ENCODE measurements at places on chromosomes 5 and 9.

GRCh38 chr5:42242210-42242609, 181.0 kb upstream of the GHR start:
- no peak for DNase-seq

- DNase-seq, result no peak
Measured at GRCh38 chr9:124442379-124442778, 7.9 kb upstream of the ADGRD2 start.

GRCh38 chr5:79318935-79319614, 83.1 kb downstream of the JMY start:
- no peak for DNase-seq

GRCh38 chr5:1229822-1230221, 4.6 kb downstream of the SLC6A18 start:
- DNase-seq, result no peak

GRCh38 chr9:38129366-38129765, 60.3 kb upstream of the SHB start:
- DNase-seq, result no peak

DNA sequence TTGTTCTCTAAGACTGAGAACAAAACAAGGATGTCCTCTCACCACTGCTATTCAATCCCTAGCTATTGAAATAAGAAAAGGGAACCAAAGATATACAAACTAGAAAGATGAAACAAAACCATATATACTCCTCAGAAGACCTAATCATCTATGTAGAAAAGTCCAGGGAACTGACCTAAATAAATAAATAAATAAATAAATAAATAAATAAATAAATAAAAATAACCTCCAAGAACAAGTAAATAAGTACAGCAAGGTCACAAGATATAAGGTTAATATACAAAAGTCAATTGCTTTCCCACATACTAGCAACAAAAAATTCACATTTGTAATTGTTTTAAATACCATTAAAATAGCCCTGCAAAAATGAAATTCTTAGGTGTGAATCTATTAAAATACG, 54.6 kb downstream of the DTWD2 start:
- DNase-seq, result no peak

DNA sequence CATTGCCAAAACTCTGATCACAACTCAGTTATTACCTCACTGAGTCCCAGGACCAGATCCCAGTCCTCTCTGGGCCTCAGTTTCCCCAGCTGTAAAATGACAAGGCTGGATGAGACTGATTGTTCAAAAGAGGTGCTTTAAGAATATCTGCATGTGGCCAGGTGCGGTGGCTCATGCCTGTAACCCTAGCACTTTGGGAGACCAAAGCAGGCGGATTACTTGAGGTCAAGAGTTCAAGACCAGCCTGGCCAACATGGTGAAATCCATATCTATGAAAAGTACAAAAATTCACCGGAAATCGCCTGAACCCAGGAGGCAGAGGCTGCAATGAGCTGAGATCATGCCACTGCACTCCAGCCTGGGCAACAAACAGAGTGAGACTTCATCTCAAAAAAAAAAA, 8.3 kb downstream of the ATOX1 start:
- DNase-seq, result no peak

- no peak for DNase-seq
Measured at GRCh38 chr5:164188733-164189148, 683.3 kb downstream of the MAT2B start.

GRCh38 chr9:128921881-128922763, 1.3 kb downstream of the PHYHD1 start:
- DNase-seq, result no peak

DNA sequence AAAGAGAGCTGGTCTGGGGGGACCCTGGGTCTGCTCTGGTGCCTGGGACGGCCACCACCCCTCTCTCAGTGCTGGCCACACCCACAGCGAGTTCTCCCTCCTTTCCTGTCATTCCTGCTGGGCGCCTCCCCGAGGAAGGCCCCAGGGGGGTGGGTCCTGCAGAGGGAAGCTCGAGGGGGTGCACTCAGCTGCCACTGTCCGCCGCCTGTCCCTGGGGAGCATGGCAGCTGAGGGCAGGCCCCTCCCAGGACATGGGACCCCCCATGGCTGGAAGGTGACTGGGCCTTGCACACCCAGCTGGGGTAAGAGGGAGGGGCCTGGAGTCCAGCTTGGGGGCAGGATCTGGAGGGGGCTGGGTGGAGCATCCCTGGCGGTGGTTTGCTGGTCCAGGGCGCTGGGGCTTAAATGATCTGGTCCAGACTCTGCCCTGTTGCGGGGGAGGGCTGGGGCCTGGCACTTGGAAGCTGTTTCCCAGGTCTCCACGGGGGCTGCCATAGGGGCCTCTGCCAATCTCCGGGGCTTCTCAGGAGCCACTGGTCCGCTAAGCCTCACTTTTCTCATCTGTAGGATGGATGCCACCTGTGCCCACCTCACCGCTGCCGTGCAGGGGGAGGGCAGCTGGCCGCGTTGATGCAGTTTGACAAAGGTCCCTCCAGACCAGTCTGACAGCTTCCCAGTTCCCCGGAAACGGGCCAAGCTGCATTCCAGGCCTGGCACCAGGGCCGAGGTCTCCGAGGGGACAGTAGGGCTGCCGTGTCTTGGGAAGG, 6.0 kb upstream of the SLC2A6 start:
- DNase-seq, result no peak

DNA sequence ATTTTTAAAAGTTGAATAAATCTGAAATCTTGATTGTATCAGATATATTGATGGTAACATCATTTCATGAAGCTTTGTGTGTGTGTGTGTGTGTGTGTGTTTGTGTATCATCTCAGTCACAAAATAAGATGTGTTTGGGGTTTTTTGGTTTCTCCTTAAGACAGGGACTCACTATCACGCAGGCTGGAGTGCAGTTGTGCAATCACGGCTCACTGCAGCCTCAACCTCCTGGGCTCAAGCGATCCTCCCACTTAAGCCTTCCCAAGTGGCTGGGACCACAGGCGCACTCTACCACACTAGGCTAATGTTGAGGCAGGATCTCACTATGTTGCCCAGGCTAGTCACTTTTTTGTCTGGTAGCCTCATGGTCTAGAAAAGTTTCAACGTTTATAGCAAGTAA, 83.4 kb upstream of the DMRT1 start:
- DNase-seq, result no peak

DNA sequence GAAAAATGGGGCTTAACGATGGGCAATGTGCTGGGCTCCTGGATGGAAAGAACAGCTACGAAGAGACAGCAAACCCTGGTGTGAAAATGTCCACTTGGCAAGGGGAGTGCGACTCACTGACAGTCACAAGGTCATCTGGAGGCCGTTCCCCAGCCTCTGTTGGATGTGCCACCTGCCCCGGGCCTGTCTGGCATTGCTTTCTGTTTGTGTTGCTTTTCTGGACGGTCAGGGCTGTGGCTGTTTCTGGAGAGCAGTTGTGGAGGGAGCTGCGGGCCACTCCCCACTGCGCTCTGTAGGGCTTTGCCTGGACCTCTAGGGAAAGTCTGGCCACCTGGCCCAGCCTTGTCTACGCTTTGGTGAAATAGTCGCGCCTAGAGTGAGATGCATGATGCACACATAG, 185.3 kb downstream of the IRX1 start:
- DNase-seq, result no peak

- DNase-seq, result no peak
Measured at GRCh38 chr9:4490705-4491625, 697 bp downstream of the SLC1A1 start.

DNA sequence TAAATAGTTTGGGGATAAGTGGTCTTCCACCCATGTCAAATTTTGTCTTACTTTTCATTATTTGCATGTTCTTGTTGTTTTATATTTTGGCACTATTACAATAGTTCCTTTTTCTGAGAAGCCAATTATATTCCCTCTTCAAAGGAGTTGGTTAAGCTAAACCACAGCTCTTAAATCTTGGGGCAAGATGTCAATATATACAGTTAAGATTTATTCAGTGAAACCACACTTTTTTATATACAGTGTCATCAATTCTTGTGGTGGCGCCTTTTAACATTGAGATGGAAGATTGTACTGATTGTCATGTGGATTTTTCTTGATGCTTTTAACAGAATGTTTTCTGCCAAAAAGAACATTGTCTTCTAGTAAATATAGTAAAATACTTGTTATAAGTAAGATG, 104.1 kb downstream of the MTREX start:
- DNase-seq, result no peak

DNA sequence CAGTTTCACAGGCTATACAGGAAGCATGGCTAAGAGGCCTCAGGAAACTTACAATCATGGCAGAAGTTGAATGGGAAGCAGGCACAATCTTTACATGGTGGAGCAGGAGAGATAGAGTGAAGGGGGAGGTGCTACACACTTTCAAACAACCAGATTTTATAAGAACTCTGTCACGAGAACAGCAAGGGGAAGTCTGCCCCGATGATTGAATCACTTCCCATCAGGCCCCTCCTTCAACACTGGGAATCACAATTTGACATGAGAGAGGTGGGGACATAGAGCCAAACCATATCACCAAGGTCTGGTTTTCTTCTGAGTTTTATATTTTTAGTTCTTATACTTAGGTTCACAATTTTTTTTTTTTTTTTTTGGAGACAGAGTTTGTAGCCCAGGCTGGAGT, 16.1 kb downstream of the ZCCHC9 start:
- no peak for DNase-seq

GRCh38 chr9:32524892-32525708, 896 bp downstream of the RIGI start:
- DNase-seq, result no peak

DNA sequence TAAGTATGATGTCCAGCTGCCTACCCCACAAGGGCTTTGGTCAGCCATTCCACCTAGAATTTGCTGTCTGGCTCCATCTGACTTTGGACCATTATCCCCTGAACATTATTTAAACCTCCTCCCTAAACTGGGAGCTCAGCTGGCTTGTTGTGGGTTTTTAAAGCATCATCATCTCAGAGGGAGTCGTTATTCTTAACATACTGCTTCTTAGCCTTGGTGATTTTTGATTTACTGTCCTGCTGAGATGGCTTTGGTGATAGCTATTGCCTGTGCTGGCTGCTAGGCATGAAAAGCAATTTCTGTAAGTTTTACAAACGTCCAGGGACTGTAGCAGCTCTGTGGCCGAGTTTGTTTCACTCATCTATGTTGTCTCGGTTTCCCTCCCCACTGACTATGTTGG, 256.1 kb downstream of the NR3C1 start:
- no peak for DNase-seq

- no peak for DNase-seq
Measured at GRCh38 chr9:123753016-123753415, 176.9 kb downstream of the DENND1A start.

DNA sequence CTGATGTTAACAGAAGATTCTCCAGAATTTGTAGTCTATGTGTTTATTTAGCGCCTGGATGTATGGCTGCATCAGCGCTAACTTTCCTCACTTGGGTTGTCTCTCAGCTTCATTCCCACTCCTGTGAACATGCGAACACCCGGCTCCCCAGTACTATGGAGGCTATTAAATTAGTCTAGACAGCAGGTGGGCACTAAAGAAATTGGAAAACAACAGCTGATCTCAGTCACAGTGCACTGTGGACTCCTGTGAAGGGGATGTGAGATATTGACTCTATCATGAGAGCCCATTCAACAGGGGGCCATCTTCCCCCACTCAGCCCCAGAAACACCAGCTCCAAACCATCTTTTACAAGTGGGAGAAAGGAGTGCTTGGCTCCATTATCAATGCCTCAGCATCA, 471.0 kb downstream of the KDM4C start:
- DNase-seq, result no peak

- no peak for DNase-seq
Measured at GRCh38 chr5:140217299-140218026, 42.5 kb downstream of the CYSTM1 start.

DNA sequence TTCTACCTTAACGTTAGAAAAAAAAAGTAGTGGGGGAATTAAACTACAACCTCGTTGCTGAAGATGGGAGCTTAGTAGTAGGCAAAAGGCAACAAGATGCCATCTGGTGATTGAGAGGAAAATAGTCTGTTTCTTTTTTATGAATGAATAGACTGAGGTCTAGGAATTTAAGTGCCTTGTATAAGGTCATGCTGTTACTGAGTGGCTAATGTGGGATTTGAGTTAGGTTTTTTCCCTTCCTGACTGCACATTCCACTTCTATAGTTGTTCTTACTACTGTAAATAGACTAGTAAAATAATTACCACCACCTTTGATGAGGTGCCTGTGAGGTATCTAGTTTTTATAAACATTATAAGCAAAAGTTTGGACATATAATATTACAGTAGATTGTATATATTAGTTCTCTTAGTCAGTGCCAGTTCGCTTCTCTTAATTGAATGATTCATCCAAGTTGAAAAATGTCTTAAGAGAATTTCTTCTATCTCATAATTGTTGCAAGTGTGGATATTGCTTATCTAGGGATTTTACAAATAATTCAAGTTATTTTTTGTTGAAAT, 19.1 kb downstream of the FSD1L start:
- DNase-seq, result no peak
